Nucleus accumbens (tissue), 56 donors: ENCODE measurements at places on chromosomes 4 and X.

DNA sequence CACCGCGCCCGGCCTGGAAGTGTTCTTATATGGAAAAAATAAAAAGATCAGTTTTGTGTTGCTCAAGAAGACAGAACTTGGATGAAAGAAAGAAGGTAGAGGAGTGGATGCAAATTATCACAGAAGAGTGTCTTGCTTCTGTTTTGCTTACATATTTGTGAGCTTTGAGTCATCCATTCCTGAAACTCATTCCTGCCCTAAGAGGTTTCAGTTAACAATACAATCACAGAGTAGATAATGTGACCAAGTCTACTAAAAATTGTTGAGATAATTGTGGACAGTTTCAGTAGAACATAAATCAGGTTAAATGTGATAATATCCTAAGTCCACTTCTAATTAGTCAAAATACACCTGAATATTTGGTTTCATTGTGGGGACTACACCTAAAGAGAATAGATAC is 26.4 kb upstream of the LRCH2 start:
- no peak for DNase-seq

- no peak for DNase-seq
Observed at GRCh38 chr4:35163168-35163567, 1081.1 kb downstream of the ARAP2 start.

- DNase-seq, result no peak
Observed at GRCh38 chr4:138555108-138555507, 313.0 kb upstream of the SLC7A11 start.

DNA sequence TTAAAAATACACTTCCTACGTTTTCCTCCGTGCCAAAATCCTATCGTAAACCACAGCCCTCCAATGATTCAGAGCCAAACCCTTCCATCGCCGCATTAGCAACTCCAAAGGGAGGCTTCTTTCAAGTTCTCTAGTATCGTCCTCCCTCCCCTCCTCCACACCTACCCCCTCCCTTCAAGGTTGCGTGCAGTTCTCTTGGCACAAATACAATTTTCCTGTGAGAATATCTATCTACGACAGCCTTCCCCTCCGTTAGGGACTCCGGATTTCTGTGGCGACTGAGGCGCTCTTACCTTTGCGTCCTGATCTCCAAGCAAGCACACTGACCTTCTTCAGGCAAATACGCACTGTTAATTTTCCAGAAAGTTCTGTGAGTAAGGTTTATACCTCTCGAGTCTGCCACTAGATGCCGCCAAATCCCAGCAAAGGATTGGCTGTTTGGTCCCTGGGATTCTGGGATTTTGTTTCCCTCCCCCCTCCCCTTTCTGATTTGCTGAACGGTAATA is 1.2 kb upstream of the MORF4L2 start:
- DNase-seq, result peak; percentile 35

DNA sequence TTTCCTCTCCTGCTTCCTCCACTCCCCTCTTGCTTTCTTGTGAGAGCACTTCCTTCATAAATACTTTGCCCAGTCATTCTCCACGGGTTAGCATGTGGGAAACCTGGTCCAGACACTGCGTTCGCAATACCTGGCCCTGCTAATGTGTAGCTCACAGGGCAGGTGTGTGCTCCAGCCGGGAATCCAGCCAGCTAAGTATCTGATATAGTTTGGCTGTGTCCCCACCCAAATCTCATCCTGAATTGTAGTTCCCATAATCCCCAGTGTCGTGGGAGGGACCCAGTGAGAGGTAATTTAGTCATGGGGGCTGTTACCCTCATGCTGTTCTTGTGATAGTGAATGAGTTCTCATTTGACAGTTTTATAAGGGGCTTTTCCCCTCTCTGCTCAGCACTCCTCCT is 32.2 kb upstream of the STX18 start:
- no peak for DNase-seq

GRCh38 chr4:121199742-121200561 is 35.8 kb upstream of the TNIP3 start:
- DNase-seq, result no peak

DNA sequence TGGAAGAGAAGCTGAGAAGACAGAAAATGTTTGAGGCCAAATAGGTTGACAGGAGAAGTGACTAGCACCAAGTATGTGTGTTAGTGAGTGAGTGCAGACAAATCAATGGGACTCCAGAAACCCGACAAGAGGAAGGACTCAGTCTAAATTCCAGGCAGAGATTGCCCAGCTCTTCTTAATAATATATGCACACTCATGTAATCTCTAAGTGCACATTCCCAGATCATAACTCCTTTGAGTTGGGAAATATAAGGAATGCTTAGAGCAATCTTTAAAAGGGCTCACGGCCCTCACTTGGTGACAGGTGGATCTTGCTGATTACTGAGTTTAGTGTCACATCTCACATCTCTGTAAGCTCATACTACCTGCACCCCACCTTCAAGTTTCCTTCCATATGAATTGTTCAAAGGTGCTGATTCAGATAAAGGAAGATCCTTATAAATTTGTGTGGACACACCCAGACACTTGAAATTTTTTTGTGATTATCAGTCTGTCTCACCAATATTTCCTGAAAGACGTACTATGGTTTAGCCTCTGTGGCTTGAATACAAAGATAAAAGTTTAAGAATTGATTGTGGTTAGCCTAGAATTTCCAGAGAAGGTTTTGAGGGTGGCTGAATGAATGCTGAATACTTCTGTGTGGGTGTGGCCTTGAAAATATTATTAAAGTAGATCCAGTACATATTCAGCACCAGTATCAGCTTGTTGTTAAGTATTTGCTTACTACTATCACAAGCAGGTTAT is 205.1 kb upstream of the UGT8 start:
- DNase-seq, result no peak

- DNase-seq, result no peak
Observed at GRCh38 chr4:174708381-174708780, 120.7 kb downstream of the GLRA3 start.

- no peak for DNase-seq
Observed at GRCh38 chrX:48179691-48180090, 16.9 kb downstream of the SSX5 start.

DNA sequence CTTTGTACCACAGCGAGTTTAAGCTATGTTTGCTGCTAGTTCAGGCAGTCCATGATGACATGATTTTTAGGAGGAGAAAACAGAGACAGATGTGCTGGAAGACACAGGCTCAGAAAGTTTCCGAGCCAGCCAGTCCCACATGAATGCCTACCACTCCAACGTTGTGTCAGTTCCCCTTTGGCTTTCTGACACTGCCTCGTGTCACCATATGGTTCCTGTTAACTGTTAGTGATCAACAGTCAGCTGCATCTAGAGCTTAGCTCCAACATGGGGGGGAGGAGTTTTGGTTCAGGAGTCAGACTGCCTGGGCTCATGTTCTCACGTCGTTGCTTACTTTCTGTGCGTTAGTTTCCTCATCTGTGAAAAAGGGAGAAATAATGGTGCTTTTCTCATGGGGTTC is 343.7 kb downstream of the MID1IP1 start:
- no peak for DNase-seq

DNA sequence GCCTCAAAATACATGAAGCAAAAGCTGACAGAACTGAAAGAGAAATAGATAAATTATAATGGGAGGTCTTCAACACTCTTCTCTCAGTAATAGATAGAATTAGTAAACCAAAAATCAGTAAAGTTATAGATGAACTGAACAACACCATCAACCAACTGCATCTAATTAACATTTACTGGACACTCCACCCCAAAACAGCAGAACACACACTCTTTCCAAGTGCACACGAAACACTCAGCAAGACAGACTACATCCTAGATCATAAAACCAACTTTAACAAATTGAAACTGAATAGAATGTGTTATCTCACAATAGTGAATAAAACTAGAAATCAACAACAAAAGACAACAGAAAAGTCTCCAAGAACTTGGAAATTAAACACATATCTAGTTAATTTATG is 25.1 kb upstream of the TCEAL4 start:
- DNase-seq, result no peak

DNA sequence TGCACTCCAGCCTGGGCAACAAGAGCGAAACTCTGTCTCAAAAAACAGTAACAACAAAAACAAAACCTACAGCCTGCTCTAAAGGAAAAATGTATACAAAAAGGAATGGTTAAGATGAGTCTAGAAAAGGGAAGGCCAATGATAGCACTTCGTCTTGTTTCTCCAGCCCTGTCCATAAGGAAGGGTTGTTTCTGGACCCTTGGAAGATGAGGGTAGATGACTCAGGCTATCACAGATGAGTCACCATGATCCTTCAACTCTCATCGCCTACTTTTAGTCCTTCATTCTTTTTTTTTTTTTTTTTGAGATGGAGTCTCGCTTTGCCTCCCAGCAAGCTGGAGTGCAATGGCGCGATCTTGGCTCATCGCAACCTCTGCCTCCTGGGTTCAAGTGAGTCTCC is 8.8 kb downstream of the PLA2G12A start:
- DNase-seq, result no peak

DNA sequence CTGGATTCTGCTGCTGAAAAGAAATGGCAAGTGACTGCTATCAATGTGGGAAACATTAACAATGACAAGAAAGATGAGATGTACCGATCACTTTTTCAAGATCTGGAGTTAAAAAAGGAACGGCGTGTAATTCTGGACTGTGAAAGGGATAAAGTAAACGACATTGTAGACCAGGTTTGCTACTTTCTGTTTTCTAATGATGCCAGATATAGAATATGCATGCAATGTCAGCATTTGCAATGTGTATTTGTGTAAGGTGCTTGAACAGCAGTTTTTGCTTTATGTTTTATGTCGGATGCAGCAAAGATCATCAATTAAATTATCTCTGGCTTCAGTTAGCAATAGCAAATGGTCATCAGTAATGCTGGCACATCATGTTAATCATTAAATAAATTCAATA is 92.2 kb downstream of the GRIA2 start:
- DNase-seq, result no peak

- no peak for DNase-seq
Observed at GRCh38 chr4:25020236-25020635, 10.5 kb downstream of the LGI2 start.

- DNase-seq, result no peak
Observed at GRCh38 chrX:18945483-18945882, 38.4 kb downstream of the PHKA2 start.

DNA sequence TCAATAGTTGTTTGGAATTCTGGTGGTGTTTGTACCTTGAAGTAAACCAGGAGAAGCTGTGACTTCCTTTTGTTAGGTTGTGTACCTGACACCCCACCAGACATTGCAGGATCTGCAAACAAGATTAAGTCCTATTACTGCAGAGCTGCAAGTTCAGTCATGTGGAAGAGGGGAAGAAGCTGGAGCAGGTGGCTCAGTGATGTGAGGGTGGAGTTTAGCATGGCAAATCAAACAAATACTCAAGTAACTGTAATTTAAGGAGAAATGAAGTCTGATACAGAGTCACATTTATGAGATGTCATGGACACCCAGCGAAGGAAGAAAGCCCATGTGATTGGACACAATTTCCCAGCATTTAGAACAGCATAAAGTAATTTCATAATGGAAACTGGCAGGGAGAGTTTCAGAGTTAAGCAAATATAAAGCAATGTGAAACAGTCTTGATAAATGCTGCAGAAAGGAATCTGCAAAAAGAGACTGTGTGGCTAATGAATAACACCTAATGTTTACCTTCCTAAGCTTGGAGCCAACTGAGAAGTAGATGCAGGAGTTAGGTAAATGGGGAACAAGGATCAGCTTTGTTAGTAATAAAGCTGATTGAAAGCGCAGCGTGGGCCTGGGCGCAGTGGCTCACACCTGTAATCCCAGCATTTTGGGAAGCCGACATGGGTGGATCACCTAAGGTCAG is 249.1 kb downstream of the GBA3 start:
- no peak for DNase-seq

- no peak for DNase-seq
Observed at GRCh38 chr4:10743357-10743756, 58.8 kb upstream of the CLNK start.

GRCh38 chr4:70402762-70403161 is 5.0 kb downstream of the OPRPN start:
- DNase-seq, result no peak

- DNase-seq, result no peak
Observed at GRCh38 chr4:88759895-88760290, 62.3 kb upstream of the NAP1L5 start.

- DNase-seq, result no peak
Observed at GRCh38 chr4:166875821-166876220, 358.5 kb downstream of the SPOCK3 start.

GRCh38 chr4:15882675-15883086 is 55.9 kb downstream of the FGFBP1 start:
- peak; percentile 1 for DNase-seq

- peak; percentile 69 for DNase-seq
Observed at GRCh38 chr4:11367371-11367770, 61.3 kb downstream of the HS3ST1 start.

GRCh38 chr4:156583265-156583664 is 388.3 kb downstream of the PDGFC start:
- DNase-seq, result no peak

DNA sequence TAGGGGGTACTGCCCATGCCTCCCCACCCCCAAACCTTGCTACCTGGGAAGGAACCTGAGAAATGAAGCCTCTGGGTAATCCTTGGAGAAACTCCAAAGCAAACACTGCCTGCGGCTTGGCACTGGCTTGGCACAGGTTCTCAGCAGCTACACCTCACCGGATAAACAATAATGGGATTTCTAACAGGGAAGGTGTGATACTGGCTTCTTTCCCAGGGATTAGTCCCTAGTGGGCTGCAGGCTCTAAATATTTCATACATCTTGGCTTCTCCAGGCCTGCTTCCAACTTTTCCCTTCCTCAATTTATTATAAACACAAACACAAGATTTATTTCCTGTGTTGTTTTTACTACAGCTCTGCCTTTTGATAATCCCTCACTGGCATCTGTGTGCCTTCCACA is 12.5 kb downstream of the SEC24D start:
- DNase-seq, result no peak

- DNase-seq, result no peak
Observed at GRCh38 chr4:7296661-7297335, 104.5 kb downstream of the SORCS2 start.

GRCh38 chr4:188409851-188410250 is 270.6 kb downstream of the TRIML1 start:
- no peak for DNase-seq

GRCh38 chr4:89373394-89373793 is 65.8 kb upstream of the GPRIN3 start:
- DNase-seq, result no peak

- DNase-seq, result no peak
Observed at GRCh38 chr4:38308728-38309311, 348.6 kb downstream of the PTTG2 start.

DNA sequence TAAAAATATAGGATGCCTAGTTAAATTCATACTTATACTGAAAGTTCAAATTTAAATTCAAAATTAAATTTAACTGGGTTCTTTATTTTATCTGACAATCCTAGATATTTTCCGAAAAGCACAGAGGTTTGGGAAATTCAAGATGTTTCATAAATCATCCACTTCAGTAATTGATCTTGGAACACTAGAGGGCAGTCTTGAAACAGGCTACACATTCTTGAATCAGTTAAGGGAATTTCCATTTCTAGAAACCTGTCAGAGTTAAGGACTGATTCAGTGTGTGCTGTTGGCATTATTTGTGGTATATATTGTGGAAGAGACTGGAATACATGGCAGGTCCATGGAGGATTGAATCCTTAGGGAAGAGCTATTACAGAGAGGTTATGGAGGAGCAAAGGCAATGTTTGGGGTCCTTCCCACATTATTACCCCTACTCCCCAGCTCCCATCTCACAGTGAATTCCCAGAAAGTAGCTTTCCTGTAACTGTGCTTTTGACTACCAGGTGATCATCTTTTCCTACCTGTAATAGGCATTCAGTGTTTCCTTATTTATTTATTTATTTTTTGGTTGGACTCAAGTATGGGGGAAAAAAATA is 92.9 kb downstream of the EGF start:
- no peak for DNase-seq
